ENCODE measurements at places on chromosomes 11 and 22. TPM values are rescaled to one million over a fixed set of nuclear protein-coding genes. Genes with fewer than 3 reads are reported as not detected.

- H3K27me3 ChIP-seq: no peaks in the 10 kb centered on the region
- H3K4me1 ChIP-seq: no peaks in the 10 kb centered on the region
- no peak overlapping the region for H3K4me3 ChIP-seq
These were observed 761.3 kb downstream of the OPCML start for GRCh38 chr11:132770829-132771530.

OR5B21 gene
- not detected for total RNA-seq

GRCh38 chr11:94469416-94469815, 24.2 kb downstream of the MRE11 start:
- no peak overlapping the region for H3K27ac ChIP-seq
- no peak for DNase-seq
- H3K4me1 ChIP-seq: no peaks in the 10 kb centered on the region
- H3K27me3 ChIP-seq: no peaks in the 10 kb centered on the region
- no peaks in the 10 kb centered on the region for H3K36me3 ChIP-seq

DNA sequence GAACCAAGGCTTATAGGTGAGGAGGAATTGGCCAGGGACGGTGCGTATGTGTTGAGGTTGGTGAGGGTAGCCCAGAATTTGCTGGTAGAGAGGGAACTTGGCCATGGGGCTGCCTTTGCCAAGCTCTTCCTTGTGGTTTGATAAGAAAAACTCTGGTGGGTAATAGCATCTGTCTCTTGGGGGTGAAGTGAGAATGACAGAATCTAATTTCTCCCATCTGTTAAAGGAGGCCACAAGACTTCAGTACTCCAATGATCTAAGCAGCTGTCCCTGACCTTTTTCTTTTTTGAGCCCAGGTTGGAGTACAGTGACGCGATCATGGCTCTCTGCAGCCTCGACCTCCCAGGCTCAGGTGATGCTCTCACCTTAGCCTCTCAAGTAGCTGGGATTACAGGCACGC, 36.0 kb upstream of the PICK1 start:
- no peak overlapping the region for H3K4me3 ChIP-seq
- no peaks in the 10 kb centered on the region for H3K27me3 ChIP-seq
- H3K36me3 ChIP-seq: no peaks in the 10 kb centered on the region

UBTFL1 gene
- not detected for total RNA-seq

DNA sequence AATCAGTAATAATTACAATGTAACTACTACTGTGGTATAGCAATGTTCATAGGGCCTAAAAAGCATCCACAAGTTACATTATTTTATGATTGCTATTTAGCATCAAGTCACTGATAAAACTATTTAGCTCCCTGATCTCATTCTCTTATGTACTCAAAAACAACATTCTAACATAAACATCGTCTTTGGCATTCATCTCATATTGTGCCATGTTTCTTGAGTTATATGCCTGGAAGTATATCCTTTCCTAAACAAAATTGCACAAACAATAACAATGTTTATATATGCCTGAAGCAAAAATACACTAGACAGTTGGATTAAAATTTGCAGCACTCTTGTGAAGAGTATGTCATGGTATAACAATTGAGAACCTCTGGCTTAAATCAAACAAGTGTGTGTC, 34.1 kb downstream of the HORMAD2 start:
- DNase-seq: no peak
- no peak overlapping the region for H3K27ac ChIP-seq
- H3K4me3 ChIP-seq: no peak overlapping the region
- no peaks in the 10 kb centered on the region for H3K27me3 ChIP-seq

SPI1 gene
- 15.5 TPM for total RNA-seq

INCENP gene
- 39.0 TPM for total RNA-seq

DNA sequence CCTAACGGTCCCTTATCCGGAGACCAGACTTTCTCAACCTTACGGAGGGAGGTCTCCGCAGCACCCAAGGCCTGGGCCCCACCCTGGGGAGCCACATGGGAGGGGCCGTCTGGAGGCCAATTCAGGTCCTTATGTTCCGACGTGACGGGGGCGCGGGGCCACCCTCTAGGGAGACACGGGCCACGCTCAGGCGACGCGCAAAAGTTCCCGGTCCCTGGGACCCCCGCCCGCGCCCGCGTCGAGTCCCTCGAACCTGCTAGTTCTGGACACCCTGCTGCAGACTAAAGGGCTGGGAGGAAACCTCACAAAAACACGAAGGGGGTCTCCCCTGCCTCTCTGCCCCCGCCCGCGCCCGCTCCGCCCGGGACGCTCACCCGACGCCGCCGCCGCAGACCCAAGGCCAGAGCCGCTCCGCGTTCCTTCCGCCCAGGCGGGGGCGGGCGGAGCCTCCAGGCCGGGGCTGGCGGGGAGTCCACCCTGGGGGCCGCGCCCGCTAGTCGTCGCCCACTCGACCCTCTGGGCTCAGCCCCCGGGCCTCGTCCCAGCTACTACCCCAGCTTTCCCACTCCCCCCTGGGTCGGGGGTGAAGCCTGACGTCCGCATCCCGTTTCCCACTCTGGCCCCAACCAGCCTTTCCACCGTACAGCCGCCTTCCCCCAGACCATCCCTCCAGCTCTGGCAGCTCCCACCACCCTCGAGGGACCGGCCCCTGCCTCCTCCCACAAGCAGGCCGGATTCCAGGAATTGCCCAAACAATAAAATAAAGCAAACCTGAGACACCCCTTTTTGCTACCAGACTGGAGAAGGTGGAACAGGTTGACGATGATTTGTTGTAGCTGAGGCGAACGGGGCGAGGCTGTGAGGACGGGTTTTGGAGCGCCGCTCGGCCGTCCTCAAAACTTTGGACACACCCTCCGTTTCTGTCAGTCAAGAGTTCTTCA, 2.7 kb downstream of the RNH1 start:
- peaks cover 53% of the 10 kb centered on the region for H3K4me1 ChIP-seq
- H3K36me3 ChIP-seq: peaks cover 31% of the 10 kb centered on the region
- H3K27ac ChIP-seq: peak overlapping the region; percentile 99
- no peak for DNase-seq

DNA sequence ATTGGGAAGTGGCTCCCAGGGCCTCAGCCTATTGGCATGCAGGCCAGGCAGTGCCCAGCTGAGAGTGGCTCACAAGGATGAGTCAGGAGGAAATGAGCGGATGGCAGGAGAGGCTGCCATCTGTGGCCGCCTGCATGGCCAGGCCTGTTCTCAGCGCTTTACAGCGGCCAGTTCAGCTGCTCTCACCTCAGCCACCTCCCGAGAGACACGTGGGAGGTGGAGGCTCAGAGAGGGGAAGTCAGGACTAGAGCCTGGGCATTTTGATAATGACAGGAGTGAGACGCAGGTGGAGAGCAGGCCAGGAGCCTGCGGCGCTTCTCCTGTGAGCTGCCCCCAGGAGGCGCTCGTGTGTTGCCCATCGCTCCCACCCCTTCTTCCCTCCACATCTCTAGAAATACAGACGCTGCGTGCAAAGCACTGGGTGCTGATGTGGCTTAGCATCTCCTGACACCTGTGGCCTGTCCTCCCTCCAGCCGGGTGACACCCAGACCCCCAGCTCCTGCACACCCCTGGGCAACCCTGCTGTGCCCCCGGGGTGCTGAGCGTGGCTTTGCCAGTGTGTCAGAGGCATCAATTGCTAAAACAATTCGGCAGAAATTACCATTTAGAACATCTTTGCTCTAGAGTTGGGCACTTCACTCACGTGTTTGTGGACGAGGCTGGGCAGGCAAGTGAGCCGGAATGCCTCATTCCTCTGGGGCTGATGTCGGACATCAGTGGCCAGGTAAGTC, 21.4 kb upstream of the PANX2 start:
- H3K27ac ChIP-seq: no peak overlapping the region
- H3K4me1 ChIP-seq: peaks cover 4% of the 10 kb centered on the region
- H3K27me3 ChIP-seq: no peaks in the 10 kb centered on the region
- no peaks in the 10 kb centered on the region for H3K36me3 ChIP-seq

KCTD21 gene
- 8.6 TPM for total RNA-seq

DNA sequence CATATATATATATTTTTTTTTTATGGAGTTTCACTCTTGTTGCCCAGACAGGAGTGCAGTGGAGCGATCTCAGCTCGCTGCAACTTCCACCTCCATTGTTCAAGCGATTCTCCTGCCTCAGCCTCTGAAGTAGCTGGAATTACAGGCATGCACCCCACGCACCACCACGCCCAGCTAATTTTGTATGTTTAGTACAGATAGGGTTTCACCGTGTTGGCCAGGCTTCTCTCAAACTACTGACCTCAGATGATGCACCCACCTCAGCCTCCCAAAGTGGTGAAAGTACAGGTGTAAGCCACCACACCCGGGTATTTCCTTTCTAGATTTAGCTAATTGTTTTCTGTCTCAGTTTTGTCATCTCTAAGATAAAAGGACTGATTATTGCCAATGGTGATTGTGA, 821.1 kb downstream of the CNTN5 start:
- H3K36me3 ChIP-seq: no peaks in the 10 kb centered on the region
- H3K27ac ChIP-seq: no peak overlapping the region
- no peak for DNase-seq
- H3K4me1 ChIP-seq: no peaks in the 10 kb centered on the region
- no peaks in the 10 kb centered on the region for H3K27me3 ChIP-seq

- no peak overlapping the region for H3K27ac ChIP-seq
- no peak overlapping the region for H3K4me3 ChIP-seq
- H3K4me1 ChIP-seq: no peaks in the 10 kb centered on the region
These were observed 1423.9 kb downstream of the BRD1 start for GRCh38 chr22:48403521-48404403.

- H3K4me3 ChIP-seq: no peak overlapping the region
- no peak for DNase-seq
- no peaks in the 10 kb centered on the region for H3K27me3 ChIP-seq
- H3K4me1 ChIP-seq: peaks cover 23% of the 10 kb centered on the region
- no peaks in the 10 kb centered on the region for H3K36me3 ChIP-seq
These were observed 21.4 kb upstream of the PACSIN2 start for GRCh38 chr22:43036282-43036829.

DNA sequence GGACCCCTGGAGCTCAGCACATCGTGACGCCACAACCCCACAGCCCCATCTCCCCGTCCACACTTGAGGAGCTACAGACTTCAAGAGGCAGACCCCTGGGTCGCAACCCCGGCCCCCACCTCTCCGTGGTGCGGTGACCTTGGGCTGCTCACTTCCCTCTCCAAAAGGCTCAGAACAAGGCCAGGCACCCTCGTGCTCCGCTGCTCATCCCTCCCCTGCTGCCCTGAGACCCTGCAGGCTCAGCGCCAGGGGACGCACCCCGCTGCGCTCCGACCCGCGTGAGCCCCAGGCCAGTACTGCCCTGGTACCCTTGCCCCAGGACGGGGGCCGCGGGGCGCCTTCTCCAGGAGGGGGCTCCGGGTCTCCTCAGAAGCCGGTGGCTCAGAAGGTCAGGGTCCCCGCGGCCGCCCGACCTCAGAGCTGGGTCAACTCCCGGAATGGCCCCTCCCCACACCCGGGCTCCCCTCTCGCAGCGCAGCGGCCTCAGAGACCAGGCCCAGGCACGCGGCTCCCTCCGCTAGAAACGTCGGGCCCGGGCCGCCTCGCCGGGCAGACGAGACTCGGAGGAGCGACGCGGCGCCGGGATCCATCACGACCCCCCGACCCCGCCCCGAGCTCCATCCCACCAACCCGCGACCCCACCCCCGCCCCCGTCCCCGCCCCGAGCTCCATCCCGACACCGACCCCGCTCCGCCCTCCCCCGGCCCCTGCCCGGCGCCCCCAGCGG, 563 bp downstream of the GATD1 start:
- no peaks in the 10 kb centered on the region for H3K27me3 ChIP-seq
- peak overlapping the region; percentile 96 for H3K4me3 ChIP-seq
- DNase-seq: no peak
- H3K36me3 ChIP-seq: peaks cover 8% of the 10 kb centered on the region

SLC22A25 gene
- total RNA-seq: 0.98 TPM
